ENCODE measurements at places on chromosomes 7 and 10.

DNA sequence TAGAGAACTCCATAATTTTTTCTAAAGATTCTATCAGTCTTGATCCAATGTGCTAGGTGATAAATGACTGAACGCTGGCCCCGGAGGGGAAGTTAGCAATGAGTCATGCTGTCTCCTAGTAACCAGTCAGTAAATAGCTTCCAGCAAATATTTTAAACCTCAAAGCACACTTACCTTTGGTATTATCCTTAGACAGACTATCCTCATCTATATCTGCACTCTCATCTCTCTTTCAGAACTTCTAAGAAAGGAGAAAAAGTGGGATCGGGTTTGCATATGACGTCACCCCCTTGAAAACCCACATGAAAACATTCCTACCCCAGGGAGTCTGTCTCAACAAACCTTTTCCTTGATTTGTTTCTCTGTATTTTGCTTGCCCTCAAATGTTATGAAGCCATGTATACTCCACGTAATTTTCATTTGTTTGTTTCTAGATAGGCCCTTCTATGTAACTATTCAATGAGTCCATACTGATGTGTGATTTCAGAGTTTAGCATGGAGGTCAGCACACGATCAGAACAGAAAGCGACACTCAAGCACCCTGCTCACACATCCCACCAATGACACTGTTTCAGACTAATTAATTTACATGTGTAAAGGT is 174.9 kb upstream of the NRP1 start:
- no peak for DNase-seq

GRCh38 chr7:112414855-112415490 is 35.3 kb upstream of the IFRD1 start:
- DNase-seq, result no peak

DNA sequence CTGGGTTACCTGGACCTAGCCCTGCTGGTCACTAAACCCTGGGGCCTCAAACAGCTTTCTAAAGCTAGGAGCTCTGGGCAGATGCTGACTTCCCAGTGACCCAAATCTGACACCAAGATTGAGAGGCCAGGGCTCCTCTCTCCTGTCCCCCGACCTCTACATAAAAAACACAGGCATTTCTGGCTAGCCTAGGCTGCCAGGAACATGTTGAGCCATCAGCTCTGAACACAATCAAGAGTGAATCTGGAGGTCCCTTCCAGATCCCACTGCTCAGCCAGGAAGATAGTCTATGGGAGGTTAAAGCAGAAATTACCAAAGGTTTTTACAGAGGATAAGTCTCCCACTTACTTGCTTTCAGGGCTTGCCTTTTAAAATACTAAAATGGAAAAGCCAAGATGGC is 22.1 kb upstream of the PDE1C start:
- DNase-seq, result no peak

DNA sequence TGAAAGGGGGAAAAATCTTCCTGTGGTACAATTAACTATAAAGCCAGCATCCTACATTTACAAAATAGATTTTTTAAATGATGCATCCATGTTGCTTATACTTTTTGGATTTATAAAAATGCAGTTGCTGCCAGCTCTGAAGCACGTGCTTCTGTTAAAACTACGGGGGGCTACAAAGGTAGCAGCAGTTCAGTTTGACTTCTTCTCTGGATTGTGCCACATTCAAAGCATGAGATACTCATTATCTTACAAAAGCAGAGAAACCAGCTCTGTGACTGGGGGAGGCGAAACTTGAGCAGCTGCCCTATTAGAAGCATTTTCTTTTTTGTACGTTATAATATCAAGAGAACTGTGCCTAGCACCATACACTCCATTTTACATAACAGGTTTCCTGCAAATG is 31.1 kb downstream of the NEUROD6 start:
- DNase-seq, result no peak

- DNase-seq, result no peak
Observed at GRCh38 chr7:77794000-77794399, 4.2 kb downstream of the TMEM60 start.

- no peak for DNase-seq
Observed at GRCh38 chr7:77393261-77393660, 22.9 kb downstream of the GSAP start.

Measured in C1 segment of cervical spinal cord (tissue), 14 donors.